Fibroblast of lung (primary cell): ENCODE measurements at places on chromosomes 3 and 15. TPM values are rescaled to one million over a fixed set of nuclear protein-coding genes. Genes with fewer than 3 reads are reported as not detected.

- no peak for DNase-seq
Measured at GRCh38 chr3:62242831-62243509, 130.4 kb downstream of the FEZF2 start.

DNA sequence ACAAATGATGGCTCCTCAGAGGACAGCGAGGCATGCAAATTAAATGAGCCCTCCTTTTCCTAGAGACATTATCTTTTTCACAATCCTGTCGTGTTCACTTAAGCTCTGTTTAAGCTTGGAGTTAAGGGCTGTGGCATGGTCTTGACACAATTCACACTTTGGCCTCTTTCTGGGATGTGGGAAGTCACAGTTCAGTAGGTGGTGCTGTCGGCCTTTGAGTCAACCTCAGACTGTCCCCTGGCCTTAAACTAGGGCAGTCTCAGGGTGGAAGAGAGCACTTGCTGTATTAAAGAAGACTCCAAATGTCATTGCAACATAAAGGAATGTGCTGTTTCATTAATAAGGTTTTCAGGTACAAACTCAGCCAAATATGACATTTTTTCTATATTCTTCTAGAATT, 351.0 kb downstream of the MCTP2 start:
- no peak for DNase-seq

DNA sequence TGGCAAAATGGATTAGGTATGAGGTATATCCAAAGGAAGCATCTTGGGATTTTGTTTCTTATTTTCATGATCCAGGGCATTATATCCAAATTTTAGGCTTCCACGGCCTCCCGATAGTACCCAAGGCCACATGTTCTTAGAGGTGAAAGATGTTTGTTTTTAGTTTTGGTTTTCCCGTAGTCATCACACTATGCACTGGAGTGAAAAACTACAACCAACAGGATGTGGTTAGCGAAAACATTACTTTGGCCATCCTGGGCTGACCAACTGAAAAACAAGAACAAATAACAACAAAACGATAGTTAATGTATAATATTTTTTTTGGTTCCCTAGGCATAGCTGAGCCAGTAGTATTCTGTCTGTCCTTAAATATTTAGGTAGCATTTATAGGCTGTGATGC, 749.7 kb downstream of the GRM7 start:
- DNase-seq = no peak

DNA sequence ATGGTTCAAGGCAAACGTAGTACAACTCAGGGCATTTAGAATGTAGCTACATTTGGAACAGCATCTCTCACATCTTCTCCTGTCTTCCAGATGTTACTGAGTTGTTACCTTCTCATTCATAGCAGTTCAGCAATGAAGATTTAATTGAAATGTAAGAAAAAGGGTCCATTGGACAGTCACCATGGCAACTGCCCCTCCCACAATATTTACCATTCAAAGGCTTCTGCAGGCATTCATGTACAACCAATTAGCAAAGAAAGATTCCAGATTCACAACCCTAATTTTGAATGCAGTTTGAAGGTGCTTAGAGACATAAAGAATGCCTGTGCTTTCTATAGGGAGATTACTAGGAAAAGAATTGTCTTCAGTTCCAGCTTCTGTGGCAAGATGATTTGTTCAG, 22.2 kb downstream of the SCN11A start:
- DNase-seq = no peak

COLQ gene
- 0.17 and 0.34 TPM in 2 replicates for polyA plus RNA-seq
